Fibroblast of skin of left biceps (primary cell): ENCODE measurements at places on chromosomes 1 and 21.

DNA sequence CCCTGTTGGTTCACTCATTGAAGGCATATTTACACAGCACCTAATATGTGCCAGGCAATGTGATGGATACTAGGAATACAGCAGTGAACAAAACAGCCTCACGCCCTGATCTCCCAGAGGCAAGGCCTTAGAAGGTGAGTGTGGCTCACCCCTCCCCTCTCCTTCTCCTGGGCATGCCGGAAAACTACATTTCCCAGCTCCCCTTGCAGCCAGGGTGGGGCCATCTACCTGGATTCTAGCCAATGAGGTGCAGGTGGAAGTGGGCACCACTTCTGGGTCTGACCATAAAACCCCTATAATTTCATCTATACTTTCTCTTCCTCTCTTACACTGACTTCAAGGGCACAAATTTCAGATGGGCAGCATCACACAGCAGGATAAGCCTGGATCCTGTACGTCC is 63.8 kb downstream of the FBXO2 start:
- no peak for DNase-seq

DNA sequence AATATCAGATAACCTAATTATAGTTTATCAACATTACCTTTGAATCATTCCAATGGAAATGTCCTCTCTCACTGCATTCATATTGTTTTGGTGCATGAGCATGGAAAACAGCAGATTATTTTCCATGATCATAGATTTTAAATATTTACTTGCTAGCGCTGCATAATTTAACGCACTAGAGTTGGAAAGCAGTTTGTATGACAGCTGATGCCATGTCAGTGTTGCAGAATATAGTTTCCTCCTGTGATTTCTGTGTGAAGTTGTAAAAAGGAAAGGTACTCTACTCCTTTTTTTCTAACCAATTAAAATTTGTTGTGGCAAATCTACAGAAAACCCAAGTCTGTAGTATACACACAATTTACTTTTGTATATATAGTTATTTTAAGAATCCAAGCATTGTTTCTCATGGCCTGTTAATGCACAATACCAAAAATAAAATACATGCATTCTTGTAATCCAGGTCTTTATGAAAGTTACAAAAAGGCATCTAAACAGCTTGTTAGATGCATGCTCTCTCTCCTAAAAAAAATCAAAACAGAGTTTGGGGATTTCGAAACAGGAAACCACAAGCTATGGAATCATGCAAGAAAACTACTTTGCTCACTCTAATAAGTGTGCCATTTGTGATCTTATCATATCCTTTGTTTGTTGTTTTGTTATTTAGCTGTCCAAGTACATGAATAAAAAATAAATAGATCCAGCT is 1.9 kb upstream of the ATG4C start:
- peak; percentile 40 for DNase-seq

DNA sequence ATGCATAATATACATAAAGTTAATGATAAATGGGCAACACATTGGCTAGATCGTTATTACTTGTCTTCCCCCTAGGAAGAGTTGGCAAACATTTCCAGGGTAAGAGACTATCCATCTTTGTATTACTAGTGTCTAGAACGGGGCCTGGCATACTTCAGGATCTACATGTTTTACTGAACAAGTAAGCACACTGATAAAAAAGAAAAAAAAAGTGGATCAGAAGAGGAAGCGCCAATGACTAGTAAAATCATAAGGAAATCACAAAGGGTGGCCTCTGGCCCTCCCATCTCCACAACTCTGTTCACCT is 482 bp downstream of the TM2D1 start:
- DNase-seq = no peak

DNA sequence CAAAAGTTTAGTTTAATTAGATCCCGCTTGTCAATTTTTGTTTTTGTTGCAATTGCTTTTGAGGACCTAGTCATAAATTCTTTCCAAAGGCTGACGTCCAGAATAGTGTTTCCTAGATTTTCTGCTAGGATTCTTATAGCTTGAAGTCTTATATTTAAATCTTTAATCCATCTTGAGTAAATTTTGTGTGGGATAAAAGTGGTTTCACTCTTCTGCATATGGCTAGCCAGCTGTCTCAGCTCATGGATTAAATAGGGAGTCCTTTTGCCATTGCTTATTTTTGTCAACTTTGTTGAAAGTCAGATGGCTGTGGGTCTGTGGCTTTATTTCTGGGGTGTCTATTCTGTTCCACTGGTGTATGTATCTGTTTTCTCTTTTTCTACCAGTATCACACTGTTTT is 801.3 kb upstream of the ADGRL4 start:
- no peak for DNase-seq

DNA sequence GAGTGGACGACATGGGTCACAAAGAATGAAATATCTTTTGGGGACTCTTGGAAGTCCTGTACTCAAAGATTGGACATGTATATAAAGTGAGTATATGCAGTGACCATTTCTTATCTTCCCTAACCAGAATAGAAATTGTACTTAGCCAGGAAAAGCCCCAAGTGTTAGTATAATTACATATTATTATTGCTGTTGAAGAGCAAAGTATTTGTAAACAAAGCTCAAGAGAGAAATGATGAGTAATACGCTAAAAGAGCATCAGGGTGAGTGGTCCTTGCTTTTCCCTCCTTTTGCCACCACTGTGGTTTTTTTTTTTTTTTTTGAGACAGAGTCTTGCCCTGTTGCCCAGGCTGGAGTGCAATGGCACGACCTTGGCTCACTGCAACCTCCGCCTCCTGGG is 6.4 kb upstream of the CGN start:
- no peak for DNase-seq

GRCh38 chr1:29709704-29710280 is 473.5 kb downstream of the PTPRU start:
- DNase-seq = peak; percentile 34

DNA sequence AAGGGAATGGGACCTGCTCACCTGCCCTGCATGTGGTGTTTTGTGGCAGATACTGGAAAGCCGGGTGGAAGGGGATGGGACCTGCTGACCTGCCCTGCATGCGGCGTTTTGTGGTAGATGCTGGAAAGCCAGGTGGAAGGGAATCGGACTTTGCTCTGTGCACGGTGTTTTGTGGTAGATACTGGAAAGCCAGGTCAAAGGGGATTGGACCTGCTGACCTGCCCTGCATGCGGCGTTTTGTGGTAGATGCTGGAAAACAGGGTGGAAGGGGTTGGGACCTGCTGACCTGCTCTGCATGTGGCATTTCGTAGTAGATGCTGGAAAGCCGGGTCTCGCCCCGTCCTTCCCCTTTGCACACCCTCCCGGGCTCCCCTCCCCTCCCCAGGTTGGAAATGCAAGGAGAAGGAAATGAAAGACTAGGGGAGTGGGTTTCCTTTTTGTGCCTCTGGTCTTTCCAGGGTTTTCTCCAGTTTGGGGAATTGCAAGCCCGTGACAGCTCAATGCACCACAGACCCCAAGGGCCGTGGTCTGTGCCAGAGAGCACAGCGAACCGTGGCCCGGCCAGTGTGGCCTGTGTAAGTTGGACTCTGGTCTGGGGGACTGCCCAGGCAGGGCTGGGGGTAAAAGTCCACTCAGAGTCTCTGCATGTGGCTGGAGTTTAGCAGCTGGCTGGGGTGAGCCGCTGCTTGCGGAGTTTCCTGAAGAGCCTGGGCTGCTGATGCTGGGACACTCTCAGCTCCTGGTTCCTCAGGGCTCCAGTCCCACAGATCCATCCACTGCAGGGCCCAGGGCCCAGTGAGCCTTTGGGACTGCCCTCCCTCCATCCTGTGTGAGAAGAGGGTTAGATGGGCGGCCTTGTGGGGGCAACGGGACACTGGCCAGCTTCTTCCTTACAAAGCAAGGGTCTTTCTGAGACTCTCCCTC is 105.5 kb downstream of the CRYAA start:
- DNase-seq = no peak

- DNase-seq = no peak
These were observed 32.4 kb downstream of the PRMT2 start for GRCh38 chr21:46667741-46668380.

DNA sequence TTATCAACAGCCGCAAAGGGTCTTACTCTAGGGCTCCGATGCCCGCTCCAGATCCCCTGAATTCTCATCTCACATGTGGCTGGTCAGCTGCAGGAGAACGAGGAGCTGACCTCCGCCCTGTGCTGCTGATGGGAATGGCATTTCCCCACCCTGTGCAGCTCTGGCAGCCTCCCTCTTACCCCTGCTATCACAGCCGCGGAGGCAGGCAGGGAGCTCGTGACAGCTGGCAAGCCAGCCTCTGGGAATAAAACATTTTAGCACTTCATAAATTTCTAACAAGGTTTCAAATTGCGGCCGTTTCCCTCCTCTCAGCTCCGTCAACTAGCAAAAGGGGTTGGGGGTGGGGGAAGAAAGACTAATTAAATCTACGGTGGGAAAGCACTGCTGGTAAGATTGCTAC is 81.1 kb downstream of the DSCAM start:
- no peak for DNase-seq

- no peak for DNase-seq
These were observed 315.0 kb upstream of the CAMK1G start for GRCh38 chr1:209268479-209268878.

- no peak for DNase-seq
These were observed 19.1 kb upstream of the LRRC3 start for GRCh38 chr21:44436111-44436611.

GRCh38 chr1:216531263-216532239 is 108.3 kb upstream of the USH2A start:
- no peak for DNase-seq

GRCh38 chr1:209207126-209207700 is 376.3 kb upstream of the CAMK1G start:
- no peak for DNase-seq

DNA sequence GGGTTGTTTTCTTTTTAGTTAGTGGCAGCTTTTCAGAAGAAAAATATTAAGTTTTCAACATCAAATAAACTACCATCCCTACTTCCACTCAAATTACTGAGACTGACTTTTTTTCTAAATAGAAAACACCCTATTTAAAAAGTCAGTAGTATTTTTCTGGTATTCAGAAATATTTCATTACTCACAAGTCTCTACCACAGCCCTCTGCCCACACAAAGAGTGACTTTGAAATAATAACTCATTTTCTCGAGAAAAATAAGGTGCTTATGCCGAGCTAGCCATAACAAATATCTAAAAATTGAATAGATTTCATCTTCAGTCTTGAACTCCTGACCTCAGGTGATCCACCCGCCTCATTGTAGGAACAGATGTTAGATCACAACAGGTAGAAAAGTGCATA is 41.8 kb upstream of the USP25 start:
- DNase-seq = no peak

DNA sequence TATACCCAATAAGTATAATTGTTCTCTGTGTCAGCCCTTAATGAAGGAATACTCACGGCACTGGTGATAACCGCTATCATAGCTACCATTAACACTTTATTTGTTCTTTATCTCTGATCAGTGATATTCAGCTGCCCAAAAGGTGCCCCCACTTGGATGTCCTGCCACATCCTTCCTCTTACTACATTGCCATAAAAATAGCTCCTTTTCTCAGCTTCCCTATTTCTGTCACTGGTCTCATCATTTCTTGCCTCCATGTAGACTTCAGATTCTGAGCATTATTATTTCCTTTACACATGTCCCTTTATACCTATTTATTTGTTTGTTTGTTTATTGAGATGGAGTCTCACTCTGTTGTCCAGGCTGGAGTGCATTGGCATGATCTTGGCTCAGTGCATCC is 2.7 kb upstream of the RAB29 start:
- DNase-seq = no peak

DNA sequence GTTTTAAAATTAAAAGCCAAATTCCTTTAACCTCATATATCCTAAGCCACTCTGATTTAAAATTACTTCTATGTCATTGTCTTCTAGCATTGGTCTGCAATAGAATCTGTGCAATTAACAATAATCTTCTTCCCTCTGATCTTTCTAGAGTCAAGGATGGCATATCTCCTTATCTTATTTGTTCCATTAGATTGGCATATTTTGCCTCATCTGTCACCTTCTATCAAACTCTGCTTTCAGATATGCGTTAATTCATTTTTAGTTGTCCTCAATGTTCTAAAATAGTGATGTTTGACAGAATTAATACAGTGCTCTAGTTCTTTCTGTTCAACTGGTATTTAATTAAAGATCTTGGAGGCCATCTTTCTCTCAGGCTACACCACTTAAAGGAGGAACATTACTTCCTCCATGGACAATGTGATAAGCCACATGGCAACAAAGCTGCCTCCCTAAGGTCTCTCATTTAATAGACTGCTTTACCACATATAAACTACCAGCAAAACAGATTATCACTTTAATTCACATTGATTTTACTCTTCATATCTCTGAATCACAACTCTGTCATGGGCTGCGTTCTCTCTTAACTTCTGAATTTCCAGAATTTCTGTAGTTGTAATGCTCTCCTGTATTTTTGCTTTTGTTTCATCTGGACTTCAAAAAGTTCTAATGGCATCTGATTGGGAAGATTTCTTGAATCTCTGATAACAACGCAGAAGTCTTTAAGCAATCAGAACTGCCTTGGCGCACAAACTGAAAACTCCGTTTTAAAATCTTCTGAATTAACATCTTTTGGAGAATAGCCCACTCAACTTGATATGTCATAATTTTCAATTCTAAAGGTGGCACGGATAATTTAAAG is 2.8 kb downstream of the NRIP1 start:
- DNase-seq = no peak

- DNase-seq = no peak
These were observed 332.5 kb downstream of the AMY1C start for GRCh38 chr1:104082221-104082620.

DNA sequence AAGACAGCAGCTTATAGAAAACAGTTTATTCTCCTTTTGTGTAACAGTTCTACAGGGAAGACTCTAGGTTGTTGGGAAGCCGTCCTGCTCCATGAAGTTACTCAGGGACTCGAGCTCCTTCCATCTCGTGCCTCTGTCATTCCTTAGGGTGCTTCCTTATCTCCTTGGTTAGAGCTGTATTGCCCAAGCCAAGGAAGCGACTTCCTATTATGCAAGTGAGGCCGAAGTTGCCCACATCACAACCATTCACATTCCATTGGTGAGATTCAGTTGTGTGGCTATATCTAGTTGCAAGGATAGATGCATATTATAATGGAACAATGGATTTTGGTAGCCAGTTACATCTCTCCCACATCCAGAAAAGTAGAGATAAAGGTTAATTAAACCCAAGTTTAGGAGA is 9.0 kb downstream of the GSTM5 start:
- no peak for DNase-seq

DNA sequence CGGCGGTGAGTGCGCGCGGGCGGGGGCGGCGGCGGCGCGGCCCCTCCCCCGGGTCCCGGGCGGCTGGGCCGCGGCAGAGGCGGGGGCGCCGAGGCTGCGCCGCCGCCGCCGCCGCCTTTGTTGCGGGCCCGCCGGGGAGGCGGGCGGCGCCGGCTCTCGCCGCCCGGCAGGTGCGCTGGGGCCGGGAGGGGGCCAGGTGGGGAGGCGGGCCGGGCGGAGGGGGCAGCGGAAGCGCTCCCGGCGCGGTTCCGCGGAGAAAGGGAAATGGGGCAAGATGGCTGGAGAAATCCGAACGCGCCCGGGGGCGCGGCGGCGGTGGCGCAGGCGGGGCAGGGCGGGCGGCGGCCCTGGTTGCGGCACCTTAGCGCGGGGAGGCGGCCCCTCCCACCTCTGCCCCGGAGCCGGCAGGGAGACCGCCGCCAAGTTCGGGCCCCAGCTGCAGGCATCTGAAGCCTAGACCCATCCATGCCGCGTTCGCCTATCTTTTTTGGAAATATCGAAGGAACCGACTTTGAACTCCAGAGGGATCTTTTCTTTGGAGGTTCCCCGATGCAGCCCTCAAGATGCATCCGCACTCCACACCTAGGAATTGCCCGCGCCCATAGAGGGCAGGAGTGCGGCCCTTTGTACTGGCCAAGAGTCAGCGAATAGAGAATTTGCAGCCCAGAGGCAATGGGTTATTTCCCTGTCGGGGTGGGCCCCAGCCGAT is 479 bp downstream of the POGK start:
- no peak for DNase-seq

GRCh38 chr1:46659307-46659870 is 8.8 kb downstream of the ATPAF1 start:
- no peak for DNase-seq

- peak; percentile 97 for DNase-seq
These were observed 18.0 kb upstream of the PTP4A2 start for GRCh38 chr1:31955917-31956736.
